Stimulated activated CD4-positive, alpha-beta T cell treated with anti-CD3 and anti-CD28 coated beads, TNF-alpha, amount 100 ng/mL, for 1 hour (primary cell): ENCODE measurements at places on chromosomes 12 and 14.

- DNase-seq: no peak
Measured at GRCh38 chr12:110579535-110580253, 3.4 kb downstream of the PPTC7 start.

- DNase-seq: no peak
Measured at GRCh38 chr12:62701492-62701891, 233.5 kb downstream of the PPM1H start.

DNA sequence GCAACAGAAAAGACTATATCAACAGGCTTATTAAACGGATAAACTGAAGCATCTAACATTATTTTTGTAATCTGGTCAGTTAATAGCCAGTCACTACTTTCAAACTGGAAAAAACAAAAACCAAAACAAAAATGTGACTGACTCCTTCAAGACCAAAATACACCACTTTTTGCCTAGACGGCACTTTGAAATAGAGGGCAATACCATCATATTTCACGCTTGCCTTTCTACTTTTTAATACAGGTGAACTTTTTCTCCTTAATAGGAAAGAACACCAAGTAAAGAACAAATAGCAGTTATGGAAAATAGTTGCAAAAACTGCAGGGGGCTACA is 550 bp upstream of the NUP107 start:
- no peak for DNase-seq

- DNase-seq: no peak
Measured at GRCh38 chr12:110638796-110639195, 24.9 kb downstream of the TCTN1 start.

GRCh38 chr14:104794631-104794992 is 936 bp downstream of the AKT1 start:
- no peak for DNase-seq

DNA sequence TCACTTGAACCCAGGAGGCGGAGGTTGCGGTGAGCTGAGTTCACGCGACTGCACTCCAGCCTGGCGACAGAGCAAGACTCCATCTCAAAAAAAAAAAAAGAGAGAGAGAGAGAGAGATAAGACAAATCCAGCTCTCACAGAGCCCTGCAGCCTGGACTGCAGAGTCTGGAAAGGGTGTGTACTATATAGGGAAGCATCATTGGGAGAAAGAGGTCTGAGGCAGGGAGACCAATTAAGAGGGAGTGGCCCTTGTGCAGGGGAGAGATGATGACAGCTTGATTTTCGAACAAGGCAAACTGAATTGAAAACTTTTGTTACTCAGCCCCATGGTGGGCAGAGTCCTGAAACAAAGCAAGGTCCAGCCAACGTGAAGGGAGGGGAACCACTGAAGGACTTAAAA is 116.2 kb downstream of the CCDC60 start:
- DNase-seq: no peak

DNA sequence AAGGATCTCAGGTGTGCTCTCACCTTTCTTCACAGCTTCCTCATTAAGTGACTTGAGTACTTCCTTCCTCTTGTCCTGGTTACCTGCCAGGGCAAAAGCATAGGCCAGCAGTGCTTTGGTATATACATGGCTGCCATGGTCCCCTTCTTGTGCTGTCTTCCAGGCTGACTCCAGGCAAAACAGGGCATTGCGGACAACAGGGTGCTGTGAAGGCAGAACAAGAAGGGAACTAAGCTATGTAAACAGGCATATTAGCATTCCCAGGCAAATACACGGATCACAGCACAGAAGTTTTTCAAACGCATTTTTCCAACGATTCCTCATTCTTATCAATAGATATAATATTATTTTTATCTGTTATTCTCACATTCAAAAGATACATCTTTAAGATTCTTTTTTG is 39.0 kb downstream of the A2M start:
- DNase-seq: no peak

- no peak for DNase-seq
Measured at GRCh38 chr12:34393821-34394150, 371.5 kb downstream of the ALG10 start.

DNA sequence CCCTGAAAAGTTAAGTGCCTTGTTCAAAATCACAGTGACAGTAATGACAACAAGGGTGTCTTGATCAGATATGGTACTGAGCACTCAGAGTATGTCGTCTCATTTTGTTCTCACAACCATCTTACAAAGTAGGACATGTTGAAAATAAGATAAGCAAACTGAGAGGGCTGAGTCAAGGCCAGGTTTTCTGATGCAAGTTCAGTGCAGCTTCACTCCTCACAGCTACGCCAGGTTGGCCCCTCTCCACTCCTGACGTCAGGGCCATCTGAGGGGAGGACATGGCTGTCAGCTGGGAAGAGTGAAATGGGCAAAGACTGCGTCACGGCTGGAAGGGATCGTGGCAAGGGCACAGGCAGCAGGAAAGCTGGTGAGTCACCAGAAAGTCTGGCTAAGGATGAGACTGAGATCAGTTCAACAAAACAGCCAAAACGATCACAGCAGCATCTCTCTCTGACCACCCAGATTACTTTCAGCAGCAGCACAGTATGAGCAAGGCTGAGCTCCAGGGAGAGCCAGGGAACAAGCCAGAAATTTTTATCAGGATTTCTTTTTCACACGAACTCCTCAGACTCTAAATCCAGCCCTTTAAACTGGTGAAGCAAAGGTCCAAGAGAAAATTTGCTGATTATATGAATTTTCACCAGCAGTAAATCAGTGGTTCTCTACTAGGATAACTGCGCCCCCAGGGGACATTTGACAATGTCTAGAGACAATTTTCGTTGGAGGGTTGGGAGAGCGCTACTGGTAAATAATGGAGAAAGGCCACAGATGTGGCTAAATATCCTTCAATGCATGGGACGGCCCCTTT is 297.9 kb upstream of the AMIGO2 start:
- DNase-seq: no peak

- DNase-seq: no peak
Measured at GRCh38 chr14:49191380-49191779, 394.8 kb downstream of the RPS29 start.

GRCh38 chr12:1338483-1339177 is 255.8 kb downstream of the FBXL14 start:
- DNase-seq: no peak
